Urinary bladder (tissue), 4 donors: ENCODE measurements at places on chromosomes 3 and 15.

GRCh38 chr3:13827256-13827655 is 52.6 kb downstream of the WNT7A start:
- DNase-seq = no peak

DNA sequence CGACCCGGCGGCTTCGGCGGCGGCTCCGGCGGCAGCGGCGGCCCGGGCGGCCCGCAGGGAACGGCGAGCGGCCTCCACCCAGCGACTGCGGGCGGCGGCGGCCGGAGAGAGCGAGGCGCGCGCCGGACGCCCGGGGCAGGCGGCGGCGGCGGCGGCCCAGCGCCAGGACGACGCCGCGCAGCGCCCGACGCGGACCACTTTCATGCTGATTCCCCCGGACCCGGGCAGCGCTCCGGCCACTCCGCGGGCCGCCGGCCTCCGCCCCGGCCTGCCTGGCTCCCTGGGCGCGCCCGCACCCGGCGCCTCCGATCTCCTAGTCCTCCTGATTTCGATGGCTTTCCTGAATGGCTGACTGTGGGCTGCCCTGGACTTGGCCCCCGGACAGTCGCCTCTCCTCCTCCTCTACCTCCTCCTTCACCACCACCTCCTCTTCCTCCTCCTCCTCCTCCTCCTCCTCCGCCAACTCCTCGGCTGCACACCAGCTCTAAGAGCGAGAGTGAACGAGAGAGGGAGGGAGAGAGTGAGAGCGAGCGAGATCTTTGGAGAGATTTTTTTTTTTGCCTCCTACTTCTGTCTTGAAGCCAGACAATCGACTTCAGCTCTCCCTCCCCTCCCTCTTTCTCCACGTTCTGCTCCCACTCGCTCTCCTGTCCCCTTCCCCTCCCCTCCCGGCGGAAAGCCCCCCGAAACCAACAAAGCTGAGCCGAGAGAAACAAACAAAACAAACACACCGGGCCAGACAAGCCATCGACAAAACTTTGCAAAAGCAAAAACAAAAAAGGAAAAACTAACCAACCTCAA is 844 bp downstream of the NR2F2 start:
- no peak for DNase-seq

GRCh38 chr3:98839846-98840245 is 61.6 kb downstream of the DCBLD2 start:
- DNase-seq = no peak

GRCh38 chr3:27279123-27279522 is 90.1 kb downstream of the NEK10 start:
- no peak for DNase-seq

GRCh38 chr15:98123834-98124233 is 163.3 kb downstream of the ARRDC4 start:
- DNase-seq = no peak

DNA sequence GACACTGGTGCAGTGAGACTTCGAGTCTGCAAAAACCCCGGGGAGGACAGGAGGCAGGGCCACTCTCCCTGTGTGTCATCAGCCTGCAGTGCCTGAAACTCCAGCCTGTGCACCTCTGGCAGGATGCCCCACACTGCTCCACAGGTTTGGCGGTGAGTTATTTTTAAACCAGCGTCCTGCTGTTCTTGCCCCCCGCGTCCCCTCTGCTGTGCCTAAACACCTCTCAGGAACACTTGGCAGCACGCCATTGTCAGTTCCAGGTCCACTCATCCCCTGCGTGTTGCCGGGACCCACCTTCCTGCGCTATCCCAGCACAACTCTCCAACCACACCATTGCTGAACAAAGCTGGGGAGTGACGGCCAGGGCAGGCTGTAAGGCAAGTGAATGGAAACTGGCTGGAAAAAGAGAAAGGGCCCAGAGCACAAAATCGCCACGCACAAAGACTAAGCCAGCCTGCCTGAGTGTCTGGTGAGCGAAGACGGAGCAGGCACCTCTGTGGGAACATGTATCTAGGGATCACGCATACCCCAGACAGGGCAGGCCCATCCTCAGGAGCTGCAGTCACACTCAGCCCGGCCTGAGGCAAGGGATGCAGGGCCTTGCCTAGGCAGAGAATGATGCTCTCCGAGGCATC is 3.1 kb upstream of the PLA2G4F start:
- no peak for DNase-seq

DNA sequence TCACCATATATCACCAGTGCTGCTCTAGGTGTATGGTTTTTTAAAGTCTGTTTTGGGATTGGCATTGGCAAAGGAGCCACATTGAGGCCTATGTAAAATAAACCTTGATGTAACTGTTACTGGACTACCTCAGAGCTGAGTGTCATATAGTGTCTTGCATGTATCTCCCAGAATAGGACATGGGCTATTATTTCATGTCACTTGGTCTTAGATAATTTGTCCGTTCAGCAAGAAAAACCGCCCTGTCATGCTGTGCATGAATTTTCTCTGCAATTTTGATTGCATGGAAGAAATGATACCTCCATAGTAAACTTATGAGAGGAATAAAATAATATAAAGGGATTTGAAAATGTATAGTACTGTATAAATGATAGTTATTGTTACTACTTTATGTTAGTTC is 59.6 kb downstream of the RNF13 start:
- no peak for DNase-seq

DNA sequence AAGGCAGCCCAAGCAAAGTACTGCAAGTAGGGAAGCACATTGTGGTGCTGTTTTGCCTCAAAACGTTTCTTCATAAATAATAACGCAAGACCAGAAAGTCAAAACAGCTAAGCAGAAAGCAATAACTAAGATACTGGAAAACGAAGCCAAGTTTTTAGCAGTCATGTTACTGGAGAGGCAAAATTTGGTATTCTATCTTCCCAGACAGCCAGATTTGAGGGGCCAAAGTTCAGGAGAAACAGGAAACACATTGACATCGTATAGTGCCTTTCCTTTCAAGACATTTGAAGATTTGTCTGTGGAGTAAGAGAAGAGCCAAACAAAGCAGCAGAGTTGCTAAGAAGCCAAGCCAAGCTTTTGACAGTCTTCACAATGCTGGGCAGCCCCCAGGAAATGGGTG is 843.6 kb upstream of the NECTIN3 start:
- DNase-seq = no peak

GRCh38 chr3:43411429-43411828 is 125.1 kb downstream of the SNRK start:
- DNase-seq = no peak

DNA sequence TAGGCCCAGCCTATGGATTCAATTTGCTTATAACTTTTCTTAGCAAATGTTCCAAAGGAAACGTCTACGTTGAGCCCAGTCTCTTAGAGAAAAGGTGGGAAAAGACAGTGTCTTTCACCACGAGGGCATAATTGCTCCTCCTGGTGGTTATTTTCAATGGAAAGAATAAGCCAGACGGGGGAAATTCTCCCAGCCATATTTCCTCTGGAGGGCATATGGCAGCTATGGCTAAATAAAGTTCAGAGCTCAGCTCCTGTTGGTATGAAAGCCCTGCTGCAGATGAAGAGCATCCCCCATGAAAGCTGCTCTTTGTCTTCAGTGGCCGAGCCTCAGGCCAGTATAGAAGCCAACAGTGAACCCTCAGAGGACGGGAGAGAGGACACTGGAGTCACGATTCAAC is 297.9 kb downstream of the RYR3 start:
- no peak for DNase-seq

GRCh38 chr3:126553284-126554084 is 5.2 kb downstream of the C3orf22 start:
- DNase-seq = no peak

GRCh38 chr3:157624801-157625200 is 121.6 kb upstream of the VEPH1 start:
- DNase-seq = no peak

- no peak for DNase-seq
Measured at GRCh38 chr3:31661993-31662670, 129.4 kb downstream of the STT3B start.

DNA sequence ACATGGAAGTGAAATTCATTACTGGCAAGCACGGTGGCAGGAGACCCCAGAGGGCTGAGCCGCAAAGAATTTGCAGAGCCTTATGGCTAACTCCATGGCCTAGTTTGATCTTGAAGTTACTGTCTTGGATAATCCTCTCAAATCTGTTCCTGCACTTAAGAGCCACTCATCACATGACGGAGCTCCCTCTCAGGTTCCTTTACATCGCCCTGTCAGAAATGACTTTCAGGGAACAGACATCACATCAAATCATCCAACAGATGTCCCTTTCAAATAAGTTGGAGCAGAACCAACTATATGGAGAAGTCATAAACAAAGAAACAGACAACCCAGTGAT is 328.8 kb upstream of the THBS1 start:
- DNase-seq = no peak

DNA sequence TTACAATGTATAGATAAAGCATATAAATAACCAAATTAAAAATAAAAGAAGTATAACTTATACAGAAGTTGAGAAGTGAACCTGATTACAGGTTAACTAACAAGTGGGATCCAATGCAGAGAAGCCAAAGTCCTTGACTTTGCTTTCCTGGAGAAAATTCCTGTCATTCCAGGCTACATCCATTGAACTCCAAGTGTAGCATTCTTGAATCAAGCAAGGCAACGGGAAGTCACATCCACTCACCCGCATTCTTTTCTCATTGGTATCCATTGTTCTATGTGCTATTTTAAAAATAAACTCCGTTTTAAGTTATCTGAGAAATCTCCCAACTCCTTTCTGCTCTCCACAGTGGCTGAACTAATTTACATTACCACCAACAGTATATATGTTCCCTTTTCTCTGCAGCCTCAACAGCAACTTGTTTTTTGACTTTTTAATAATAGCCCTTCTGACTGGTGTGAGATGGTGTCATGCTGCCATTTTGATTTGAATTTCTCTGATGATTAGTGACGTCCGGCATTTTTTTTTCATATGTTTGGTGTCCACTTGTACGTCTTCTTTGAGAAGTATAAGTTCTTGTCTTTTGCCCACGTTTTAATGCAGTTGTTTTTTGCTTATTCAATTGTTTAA is 534.3 kb downstream of the ROBO1 start:
- DNase-seq = no peak

- DNase-seq = no peak
Measured at GRCh38 chr3:47722859-47723258, 58.8 kb downstream of the SMARCC1 start.

DNA sequence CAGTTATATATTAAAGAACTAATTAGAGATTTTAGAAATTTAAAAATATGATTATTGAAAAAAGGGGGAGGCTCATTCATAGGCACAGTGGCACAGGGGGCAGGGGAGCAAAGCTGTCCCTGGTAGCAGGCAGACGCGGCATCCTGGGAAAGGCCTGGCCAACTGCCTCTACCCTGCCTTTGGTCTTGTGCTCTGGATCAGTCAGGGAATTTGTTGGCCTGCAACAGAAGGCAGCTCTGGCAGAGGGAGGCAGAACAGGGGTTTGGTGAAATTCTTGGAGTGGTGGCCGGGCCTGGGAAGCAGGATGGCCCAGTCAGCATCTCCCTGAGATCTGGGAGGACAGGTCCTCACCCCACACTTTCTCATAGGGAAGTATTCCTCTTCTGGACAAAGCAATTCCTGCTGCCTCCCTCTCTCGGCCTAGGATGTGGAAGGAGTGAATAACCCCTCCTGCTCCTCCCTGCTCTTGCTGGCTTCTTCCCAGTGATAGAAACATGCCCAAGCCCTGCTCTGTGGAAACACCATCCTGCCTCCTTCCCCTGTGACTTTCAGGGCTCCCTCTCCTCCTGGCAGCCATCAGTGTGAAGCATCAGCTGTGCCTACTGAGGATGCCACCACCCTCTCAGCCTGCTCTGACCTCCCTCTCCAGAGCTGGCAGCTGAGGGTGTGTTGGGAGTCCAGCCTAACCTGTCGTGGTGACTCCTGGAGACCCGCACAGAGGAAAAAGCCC is 26.9 kb downstream of the PRR20G start:
- DNase-seq = no peak

GRCh38 chr3:110062716-110063115 is 725.4 kb upstream of the DPPA4 start:
- no peak for DNase-seq

GRCh38 chr3:97125902-97126499 is 311.6 kb downstream of the EPHA6 start:
- no peak for DNase-seq
